SJCRH30 (cell line): ENCODE measurements at places on chromosomes 5 and 9.

- no peak for DNase-seq
Measured at GRCh38 chr5:77463905-77464304, 28.2 kb downstream of the WDR41 start.

DNA sequence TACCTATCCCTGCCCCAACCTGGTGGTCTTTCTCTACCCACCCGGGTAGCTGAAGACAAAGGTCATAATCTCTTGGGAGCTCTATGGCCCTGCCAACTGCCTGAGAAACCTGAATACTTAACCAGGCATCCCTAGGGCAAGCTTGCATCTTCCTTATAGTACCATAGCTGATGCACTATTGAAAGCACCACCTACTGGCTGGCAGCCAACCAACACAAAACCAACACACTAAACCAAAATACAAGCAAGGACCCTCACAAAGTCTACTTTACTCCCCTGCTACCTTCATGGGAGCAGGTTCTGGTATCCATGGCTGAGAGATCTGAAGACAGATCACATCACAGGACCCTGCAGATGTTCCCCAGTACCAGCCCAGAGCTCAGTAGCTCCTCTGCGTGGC lies 171.8 kb upstream of the TAS2R1 start:
- no peak for DNase-seq

DNA sequence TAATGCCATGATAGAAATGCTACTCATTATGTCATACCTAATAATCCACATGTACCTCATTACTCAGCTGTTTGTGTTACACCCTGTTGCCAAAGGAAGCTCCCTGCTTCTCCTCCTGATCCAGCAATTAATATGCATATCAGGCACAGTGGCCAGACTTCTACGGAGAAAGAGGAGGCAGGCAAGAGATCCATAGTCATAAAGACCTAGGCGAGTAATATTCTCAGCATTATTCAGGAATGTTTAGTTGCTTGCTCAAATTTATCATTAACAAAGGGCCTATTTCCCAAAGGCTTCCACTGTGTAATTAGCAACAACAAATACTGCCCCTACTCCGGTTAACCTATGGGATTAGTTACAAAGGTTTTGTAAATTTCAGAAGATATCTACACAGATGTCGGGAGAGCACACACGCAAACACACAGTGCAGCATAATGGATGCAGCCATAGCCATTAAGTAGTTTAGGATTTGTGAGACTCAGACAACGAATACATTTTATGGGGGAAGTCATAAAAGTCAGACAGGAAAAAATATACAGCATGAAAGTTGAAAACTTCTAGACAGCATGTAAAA lies 192.6 kb downstream of the EFNA5 start:
- no peak for DNase-seq

DNA sequence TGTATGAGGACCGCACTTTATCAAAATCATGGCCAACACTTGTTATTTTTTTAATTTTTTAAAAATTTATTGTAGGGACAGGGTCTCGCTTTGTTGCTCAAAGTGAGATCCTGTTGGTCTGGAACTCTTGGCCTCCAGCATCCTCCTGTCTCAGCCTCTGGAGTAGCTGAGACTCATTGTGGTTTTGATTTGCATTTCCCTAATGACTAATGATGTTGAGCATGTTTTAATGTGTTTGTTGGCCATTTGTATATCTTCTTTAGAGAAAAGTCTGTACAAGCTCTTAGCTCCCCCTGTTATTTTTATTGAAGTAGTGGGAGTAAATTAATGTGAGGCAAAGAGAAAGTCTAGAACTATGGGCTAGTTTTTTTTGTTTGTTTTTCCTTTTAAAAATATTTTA lies 1.6 kb upstream of the RPS6 start:
- DNase-seq = no peak

GRCh38 chr9:91842358-91843049 lies 107.5 kb downstream of the ROR2 start:
- DNase-seq = no peak

DNA sequence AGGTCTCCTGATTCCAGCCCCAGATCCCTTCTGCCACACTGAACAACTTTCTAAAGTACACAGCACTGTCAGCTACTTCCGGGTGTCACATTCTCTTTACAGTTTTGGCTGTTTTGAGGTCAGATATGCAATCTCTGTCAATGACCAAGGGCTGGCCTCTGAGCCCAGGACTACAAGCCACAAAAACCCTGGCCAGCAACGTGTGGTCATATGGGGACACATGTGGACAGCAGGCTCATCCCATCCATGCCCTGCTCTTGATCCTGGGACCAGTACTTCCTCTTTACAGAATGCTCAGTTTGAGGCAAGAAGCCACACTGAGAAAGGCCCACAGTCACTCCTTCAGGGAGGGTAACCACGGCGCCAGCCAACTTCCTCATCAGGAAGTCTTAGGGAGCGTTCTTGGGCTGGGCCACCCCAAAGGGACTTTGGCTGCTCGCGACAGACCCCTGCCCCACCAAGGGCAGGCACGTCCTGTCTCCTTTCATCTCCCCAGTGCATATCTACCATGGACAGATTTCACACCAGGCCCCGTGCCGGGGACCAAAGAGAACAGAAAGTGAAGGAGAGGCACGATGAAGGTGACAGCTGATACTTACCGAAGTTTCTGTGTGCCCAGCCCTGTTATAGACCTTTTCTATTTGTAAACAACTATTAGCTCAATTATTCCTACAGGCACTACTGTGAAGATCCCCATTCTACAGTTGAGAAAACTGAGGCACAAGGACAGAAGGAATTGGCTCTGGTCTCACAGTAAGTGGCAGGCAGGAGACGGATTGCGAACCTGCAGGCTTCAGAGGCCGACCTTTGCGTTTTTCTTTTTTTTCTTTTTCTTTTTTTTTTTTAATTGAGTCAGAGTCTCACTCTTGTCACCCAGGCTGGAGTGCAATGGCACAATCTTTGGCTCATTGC lies 37.3 kb downstream of the STK10 start:
- no peak for DNase-seq

DNA sequence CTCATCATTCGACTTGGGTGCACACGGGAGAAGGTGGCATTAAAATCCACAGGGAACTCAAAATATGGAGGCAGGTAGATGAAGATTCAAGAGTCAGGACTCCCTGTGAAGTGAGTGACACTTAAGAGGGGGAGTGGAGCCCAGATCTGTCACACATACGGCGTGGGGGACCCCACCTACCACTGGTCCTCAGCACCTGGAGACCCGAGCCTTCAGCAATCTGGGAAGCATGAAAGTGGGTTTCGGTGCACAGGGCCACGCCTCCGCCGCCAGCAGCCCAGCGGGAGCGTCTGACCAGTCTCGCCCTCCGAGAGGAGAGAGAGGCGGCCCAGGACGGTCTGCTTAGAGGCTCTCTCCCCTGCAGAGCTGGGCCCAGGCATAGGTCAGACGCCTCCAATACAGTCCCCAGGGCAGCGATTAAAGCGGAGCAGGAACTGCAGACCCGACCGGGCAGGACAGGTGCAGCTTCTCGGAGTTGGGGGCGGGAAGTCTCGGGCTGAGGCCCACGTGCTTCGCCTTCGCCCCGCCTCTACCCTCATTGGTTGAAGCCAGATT lies 639 bp upstream of the SLC2A8 start:
- no peak for DNase-seq

DNA sequence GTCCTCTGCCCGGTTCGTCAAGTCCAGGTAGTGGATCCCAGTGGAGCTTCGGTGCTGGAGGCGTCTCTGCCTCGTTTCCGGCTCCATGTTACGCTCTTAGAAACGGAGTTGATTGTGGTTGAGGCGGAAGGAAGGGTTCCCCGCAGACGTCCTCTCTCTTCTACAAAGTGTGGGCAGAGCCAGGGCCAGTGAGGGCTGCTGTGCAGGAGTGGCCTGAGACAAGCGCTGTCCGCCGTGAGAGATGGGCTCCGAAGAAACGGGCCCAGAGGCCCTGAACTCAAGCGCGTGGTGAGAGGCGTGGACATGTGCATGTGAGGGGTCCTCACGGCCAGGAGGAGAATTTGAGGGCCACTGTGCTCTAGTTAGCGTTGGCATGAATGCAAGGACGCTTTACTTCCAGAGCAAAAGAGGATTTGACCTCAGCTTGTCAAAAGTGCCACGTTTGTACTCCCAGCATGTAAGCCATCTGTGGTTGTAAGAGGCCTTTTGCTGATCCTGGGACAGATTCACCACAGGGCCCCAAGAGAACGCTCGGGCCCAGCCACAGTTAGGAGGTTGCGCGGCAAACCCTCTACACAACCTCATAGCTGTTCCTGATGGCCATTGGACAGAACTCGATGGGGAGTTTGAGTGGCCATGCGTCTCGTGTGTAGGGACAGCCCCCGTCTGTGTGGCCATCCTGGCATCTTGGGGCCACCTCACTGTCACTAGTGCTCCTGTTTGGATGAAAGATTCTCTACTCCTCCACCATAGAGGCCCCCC lies 10.2 kb downstream of the MAN1B1 start:
- no peak for DNase-seq

DNA sequence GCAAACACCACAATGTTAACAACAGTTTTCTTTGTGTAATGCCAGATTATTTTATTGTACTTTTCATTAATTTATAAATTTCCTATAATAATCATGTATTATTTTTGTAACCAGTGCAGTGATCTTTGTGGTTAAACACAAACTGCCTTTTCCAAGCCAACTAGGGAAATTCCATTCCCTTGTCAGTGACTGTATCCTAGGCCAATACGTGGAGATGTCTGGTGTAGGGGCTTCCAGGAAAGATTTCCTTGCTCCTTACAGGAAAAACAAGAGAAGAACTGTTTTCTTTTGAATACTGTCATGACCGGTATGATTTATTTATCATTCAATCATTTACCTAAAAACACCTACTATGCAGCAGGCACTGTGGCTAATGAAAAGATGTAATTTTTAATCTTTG lies 31.4 kb downstream of the FANCC start:
- DNase-seq = no peak

GRCh38 chr5:178247481-178248456 lies 15.2 kb upstream of the PHYKPL start:
- DNase-seq = no peak

DNA sequence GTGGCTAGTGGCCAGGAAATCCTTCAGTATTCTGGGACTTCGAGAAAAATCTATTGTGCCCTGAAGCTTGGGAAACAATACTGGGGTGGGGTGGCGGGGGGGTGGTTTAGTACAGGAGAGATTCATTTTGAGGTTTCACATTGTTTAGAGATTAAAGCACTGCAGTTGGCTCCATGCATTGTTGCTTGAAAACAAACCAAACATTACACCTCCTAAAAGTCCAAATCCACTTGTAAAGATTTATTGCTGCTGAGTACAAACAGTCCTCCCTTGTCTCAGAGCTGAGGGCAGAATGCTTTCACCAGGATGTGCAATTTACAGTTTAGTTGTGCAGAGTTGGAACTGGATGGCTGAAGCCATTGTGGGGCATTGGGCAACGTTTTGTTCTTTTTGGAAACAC lies 49.4 kb downstream of the GGTA1 start:
- no peak for DNase-seq

DNA sequence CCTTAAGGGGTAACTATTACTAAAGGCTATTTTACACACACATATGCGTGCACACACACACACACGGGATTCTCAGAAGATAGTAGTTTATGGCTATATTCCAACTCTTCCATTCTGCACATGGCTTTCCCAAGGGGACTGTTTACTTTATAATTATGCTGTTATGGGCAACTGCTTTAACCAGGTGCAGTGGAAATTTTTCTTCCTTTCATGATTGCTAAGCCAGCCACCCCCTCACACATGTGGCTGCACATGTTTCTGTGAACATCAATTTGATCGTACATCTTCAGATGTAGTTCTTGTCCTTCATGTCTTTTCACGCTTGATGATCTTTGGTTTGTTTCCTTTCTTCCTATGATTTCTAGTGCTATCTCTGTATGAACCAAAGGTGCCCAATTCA lies 37.0 kb downstream of the MRPS30 start:
- DNase-seq = no peak

GRCh38 chr5:62538017-62538942 lies 40.3 kb upstream of the LRRC70 start:
- no peak for DNase-seq

- DNase-seq = no peak
Measured at GRCh38 chr9:33065157-33066076, 11.1 kb downstream of the SMU1 start.

DNA sequence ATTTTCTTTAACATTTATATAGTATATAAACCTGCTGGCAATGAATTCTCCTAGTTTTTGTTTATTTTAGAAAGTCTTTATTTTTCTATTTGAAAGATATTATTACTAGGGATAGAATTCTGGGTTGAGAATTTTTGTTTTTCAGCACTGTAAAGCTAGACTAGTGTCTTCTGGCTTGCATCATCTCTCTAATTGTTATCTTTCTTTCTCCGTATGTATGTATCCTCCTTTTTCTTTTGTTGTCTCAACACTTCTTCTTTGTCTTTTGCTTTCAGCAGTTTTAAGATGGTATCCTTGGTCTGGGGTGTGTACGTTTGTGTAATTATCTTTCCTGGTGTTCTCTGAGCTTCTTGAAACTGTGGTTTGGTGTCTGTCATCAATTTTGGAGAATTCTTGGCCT lies 48.8 kb downstream of the FBXO4 start:
- no peak for DNase-seq
